ENCODE measurements at places on chromosomes 13 and 19.
A peak's percentile ranks its signal among the peaks of the same experiment; 100 is the strongest.

- DNase-seq, result no peak
Observed at GRCh38 chr13:113566227-113566561, 18.4 kb upstream of the TFDP1 start.

GRCh38 chr19:19110410-19111135 lies 27.7 kb downstream of the TMEM161A start:
- DNase-seq, result no peak

- DNase-seq, result no peak
Observed at GRCh38 chr19:46328079-46328478, 18.8 kb upstream of the PPP5C start.

DNA sequence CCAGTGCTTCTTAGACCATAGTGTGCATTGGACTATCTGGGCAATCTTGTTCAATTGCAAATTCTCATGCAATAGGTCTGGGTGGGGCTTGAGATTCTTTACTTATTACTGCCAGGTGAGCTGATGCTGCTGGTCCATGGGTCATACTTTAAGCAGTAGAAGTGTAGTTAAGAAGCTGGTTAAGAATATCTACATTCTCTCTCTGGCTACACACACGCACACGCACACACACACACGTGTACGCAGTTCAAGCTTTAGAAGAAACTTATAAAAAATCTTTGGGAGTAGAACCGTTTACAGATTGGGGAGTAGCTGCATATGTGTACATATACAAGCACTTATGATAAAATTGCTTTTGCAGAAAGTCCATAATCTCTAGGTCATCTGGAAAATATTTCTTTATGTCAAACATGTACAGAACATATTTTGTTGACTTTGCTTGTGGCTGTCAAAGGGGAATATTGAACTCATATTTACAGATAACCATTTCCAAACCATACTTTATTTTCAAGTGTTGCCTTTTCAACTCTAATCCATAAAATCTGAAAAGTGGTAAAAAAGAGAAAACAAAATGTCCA lies 99.7 kb downstream of the GPC6 start:
- DNase-seq, result no peak

GRCh38 chr13:36820222-36820621 lies 1.2 kb downstream of the RFXAP start:
- no peak for DNase-seq

DNA sequence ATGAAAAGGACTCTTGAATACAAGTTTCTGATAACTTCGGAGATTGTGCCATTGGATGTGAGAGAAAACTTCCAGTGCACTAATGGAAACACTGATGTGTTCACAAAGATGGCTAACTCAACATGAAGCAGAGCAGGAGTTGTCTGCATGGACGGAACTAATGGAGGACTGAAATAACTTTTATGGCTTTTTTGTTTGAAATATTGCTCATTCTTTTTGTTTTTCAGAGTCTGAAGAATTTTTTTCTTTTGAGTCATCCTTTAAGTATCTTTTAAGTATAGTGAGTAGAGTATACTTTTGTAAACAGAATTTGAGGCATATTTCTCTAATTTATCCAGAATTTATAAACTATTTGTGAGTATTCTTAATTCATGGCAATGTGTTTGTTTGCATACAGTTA lies 25.7 kb downstream of the CRYL1 start:
- DNase-seq, result no peak

GRCh38 chr19:35882114-35882832 lies 13.9 kb downstream of the APLP1 start:
- peak; percentile 75 for DNase-seq

DNA sequence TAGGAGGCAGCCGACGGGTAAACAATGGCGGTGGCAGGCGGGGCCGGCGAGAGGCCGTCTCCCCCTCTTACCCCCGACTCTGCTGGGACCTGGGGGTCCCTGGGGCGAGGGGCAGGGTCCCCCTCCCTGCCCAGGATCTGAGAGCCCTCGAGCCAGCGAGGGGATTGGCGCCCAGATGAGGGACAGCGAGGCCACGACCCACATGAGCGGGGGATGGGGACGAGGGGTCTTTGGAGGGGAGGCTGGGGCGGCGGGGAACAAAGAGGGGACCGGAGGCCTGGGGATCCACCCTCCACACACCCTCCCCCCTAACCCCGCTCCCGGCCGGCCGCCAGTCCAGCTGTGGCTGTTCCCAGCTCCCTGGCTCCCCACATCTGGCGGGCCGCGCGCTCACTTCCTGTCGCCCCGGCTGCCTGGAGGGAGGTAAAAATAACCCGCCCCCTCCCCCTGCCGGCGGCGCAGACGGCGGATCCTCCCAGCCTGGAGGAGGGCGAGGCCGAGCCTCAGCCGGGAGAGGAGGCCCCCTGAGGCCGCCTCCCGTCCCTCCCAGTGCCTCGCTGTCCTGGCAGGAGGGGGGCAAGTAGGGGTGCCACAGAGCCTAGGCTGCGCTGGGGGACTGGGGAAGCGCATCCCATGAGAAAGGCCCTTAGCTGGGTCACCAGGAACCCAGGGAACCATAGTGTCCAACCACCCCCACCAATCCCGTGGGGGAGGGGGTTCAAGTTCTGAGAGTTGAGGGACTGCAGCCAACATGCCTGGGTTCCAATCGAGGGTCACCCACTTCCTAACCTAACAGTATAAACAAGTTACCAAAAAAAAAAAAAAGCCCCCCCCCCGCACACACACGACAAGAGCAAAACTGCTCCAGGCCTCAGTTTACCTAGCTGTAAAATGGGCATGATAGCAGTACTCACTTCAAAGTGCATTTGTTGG lies 29.3 kb upstream of the NANOS3 start:
- DNase-seq, result peak; percentile 95

GRCh38 chr19:10695401-10696398 lies 5.5 kb upstream of the QTRT1 start:
- peak; percentile 88 for DNase-seq

DNA sequence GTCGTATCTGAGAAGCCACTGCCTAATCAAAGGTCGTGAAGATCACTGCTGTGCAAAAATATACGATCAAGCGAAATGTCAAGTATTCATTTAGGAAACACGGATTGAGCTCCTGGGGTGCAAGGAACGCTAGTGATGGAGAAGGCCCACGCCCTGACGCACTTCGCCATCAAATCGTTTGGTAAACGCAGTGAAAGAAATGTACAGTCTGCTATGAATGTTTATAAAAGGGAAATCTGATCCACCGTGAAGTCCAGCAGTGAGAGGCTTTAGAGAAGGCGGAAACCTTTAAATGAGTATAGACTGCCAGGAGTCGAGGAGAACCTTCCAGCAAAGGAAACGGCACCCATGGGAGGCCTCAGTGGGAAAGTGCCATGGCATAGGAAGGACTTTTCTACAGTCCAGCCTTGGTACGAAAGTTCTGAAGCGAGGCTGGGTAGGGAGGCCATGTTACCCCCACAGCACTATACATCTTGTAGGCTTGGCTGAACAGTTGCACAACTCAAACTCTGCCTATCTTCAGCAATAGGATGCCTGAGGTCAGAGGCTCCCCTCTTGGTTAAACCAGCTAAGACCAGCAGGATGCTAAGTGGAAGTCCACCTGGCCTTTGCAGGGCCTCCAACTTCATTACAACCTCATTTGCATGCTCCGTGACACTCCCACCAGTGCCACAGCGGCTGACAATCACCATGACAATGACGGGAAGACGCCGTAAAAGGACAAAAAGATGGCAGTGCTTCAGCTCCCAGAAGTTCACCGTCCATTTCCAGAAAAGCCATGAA lies 20.4 kb downstream of the PCID2 start:
- DNase-seq, result peak; percentile 67

GRCh38 chr19:10368101-10368803 lies 12.1 kb downstream of the TYK2 start:
- DNase-seq, result no peak

- DNase-seq, result no peak
Observed at GRCh38 chr19:15048885-15049541, at the start of gene CASP14. Gene CASP14, plus strand, starts transcription at chr19:15049480. Its CDS starts 2,772 bp downstream, at chr19:15052252.

DNA sequence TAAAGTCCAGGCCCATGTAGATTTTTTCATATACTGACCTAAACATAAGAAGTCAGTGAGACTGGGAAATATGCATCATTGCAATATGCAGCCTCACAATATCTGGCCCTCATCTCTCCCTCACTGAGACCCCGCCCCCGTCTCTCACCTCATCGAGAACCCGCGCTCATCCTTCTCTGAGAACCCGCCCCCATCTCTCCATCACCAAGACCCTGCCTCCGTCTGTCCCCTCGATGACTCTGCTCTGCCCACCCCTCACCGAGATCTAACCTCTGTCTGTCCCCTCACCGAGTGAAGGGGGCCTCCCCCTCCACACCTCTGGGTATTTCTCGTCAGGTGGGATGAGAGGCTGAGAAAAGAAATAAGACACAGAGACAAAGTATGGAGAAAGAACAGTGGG lies 20.5 kb upstream of the ZNF846 start:
- no peak for DNase-seq

- DNase-seq, result no peak
Observed at GRCh38 chr13:34772881-34773280, 169.2 kb upstream of the NBEA start.

GRCh38 chr19:5593343-5594255 lies 25.8 kb upstream of the TINCR start:
- no peak for DNase-seq

DNA sequence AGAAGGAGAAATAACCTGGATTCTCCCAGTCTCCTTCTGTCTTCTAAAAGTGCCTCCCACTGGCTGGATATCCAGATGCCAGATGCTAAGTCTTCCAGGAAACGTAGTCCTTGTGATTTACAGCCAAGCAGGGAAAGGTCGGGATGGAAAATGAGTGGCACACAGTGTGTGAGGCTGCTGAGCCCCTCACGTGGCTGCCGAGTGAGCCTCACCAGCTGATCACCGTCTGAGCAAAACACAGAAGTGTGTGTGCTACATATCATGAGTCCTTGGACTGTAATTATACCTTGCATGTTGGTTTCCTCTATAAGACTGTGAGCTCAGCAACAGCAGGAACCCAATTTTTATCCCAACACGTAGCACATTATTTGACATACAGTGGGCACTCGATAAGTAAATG lies 15.1 kb downstream of the LHFPL6 start:
- DNase-seq, result no peak

GRCh38 chr13:43802511-43802910 lies 15.7 kb upstream of the ENOX1 start:
- no peak for DNase-seq

- DNase-seq, result no peak
Observed at GRCh38 chr13:26247608-26248007, 6.3 kb upstream of the CDK8 start.
